ENCODE measurements at places on chromosomes 5 and 9. TPM values are rescaled to one million over a fixed set of nuclear protein-coding genes. Genes with fewer than 3 reads are reported as not detected.

The PCDHGC4 gene
- total RNA-seq, result 15.4 TPM

- peak; percentile 23 for DNase-seq
Observed at GRCh38 chr9:7909537-7909936, 110.0 kb upstream of the DMAC1 start.

The DROSHA gene
- total RNA-seq, result 74.0 TPM

The FRMD3 gene
- 18.0 TPM for total RNA-seq

DNA sequence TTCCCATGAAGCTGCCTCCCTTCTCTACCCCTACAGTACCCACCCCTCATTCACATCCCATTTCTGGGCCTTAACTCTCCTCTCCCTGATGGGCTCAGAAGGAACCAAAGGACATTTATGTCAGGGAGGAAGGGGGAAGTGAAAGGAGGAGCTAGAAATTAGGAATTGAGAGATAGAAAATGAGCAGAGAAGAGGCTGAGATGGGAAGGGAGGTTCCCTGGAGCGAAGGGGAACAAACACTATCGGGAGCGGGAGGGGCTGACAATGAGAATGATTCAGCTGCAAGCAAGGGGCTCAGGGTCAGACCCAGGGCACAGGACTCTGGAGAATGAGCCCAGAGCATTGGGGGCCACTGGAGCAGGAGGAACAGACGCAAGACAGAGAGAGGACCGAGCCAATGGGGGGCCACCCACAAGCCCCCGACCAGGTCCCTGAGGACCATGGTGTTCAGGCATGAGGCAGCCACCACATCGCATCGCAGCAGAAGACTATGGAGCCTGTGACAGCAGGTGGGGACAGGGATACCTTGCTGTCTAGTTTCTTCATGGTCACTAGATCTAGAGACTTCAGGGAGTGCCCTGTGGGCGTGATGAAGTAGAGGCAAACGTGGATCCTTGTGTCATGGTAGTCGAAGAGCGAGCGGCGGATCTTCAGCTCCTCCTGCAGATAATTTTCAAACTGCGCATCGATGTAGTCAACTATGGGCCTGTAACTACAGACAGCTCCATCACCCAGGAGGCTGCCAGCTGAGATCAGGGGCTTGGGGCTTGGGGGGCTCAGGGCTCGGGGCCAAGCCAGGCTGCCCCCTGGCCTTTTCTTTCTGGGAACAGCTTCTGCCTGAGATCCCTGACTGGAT is 13.6 kb downstream of the SEPTIN8 start:
- DNase-seq, result no peak

DNA sequence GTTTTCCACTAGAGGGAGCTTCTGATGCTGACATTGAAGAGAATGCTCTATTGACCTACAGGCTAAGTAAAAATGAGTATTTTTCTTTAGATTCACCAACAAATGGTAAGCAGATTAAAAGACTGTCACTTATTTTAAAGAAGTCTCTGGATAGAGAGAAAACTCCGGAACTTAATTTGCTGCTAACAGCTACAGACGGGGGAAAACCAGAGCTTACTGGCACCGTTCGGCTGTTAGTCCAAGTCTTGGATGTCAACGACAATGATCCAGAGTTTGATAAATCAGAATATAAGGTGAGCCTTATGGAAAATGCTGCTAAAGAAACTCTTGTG is 764 bp downstream of the PCDHA11 start:
- no peak for DNase-seq

DNA sequence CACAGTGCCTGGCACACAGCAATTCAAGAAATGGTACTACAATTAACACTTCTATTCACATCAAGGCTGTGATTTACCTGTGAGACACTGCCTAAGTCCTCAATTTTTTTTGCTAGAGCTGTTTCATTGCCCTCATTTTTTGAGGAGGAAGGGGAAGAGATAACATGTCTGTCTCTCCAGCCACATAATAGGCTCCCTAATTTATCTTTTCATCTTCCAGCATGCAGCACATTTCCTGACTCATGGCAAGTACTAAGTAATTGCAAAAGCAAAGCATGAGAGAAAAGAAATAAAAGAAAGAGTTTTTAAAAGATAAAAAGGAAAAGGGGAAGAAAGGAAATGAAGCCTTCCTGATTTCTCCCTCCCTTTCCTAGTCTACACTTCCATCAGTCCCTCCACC is 26.9 kb upstream of the RNF38 start:
- no peak for DNase-seq

DNA sequence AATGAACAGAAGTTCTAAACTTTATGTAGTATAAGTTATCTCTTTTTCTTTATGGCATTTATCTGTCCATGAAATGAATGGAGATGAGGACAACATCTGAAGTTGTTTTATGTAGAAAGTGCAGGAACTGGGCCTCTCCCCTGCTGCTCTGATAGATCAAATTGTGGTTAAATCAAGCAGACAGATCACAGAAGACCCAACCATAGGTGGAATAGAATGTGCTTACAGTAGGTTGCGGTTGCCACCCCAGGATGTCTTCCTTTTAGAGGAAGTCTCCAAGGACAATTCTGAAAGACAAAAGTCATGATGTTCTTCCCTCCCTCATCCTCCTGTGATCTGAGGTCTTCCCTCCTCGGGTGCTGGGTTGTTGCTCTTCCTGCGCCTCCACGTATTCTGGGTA is 12.9 kb downstream of the RASGRF2 start:
- DNase-seq, result no peak

DNA sequence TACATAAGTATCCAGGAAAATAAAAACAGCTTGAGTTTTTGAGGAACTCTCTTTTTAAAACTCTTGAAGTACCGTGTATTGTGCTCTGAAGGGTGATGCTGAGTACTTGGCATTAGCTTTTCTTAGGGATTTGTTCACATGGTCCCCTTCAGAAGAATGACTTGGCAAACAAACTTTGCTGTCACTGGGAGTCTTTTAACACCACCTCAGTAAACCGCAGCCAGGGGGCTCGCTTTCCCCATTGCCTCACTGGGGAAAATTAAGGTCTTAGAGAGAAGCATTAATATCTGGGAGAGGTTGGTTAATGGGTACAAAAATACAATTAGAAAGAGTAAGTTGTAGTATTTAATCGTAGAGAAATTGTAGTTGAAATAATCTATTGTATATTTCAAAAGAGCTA is 105.9 kb upstream of the DAP start:
- DNase-seq, result no peak

The CD72 gene
- not detected for total RNA-seq

- no peak for DNase-seq
Observed at GRCh38 chr5:157469073-157469472, 9.1 kb downstream of the NIPAL4 start.

- DNase-seq, result no peak
Observed at GRCh38 chr9:122058709-122059108, 34.4 kb downstream of the TTLL11 start.

GRCh38 chr5:169173372-169173771 is 127.6 kb downstream of the SLIT3 start:
- no peak for DNase-seq

GRCh38 chr9:83794051-83794450 is 23.5 kb downstream of the GKAP1 start:
- DNase-seq, result no peak

The ACTBL2 gene
- total RNA-seq, result not detected

GRCh38 chr9:89911721-89912604 is 307.2 kb downstream of the GADD45G start:
- no peak for DNase-seq

The MSMP gene
- total RNA-seq, result not detected

- peak; percentile 49 for DNase-seq
Observed at GRCh38 chr5:150734579-150735384, 24.0 kb downstream of the DCTN4 start.

GRCh38 chr5:31157720-31158119 is 35.8 kb upstream of the CDH6 start:
- DNase-seq, result no peak

- peak; percentile 16 for DNase-seq
Observed at GRCh38 chr9:79868567-79869189, 296.9 kb downstream of the TLE4 start.

- DNase-seq, result no peak
Observed at GRCh38 chr5:32779754-32780415, 68.8 kb downstream of the NPR3 start.

- DNase-seq, result no peak
Observed at GRCh38 chr9:112028242-112029221, 131.9 kb downstream of the UGCG start.

GRCh38 chr5:151025250-151025606 is 4.8 kb downstream of the GPX3 start:
- no peak for DNase-seq

GRCh38 chr9:121887553-121888437 is 205.3 kb downstream of the TTLL11 start:
- DNase-seq, result no peak

The GLRA1 gene
- not detected for total RNA-seq

The ANKRD34B gene
- total RNA-seq, result not detected

GRCh38 chr9:113992994-113993393 is 85.1 kb downstream of the AMBP start:
- no peak for DNase-seq

DNA sequence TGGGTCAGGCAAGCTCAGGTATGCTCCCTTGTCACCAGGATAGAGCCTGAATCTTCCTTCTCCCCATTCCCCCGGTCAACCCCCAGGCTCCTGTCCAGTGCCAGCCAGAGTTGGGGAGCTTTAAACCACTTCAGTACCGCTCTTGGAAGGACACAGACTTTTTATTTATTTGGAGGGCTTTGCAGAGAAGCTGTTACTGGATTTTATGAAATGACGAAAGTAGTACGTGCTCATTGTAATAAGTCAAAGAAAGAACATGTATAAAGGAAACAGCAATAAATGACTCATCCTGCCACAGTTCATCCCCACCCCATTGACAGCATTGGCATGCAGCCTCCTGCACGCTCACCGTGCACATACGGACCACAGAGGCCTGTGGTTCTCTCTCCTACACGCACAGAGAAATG is 230.3 kb downstream of the AUH start:
- DNase-seq, result peak; percentile 38

The SPEF2 gene
- 10.3 TPM for total RNA-seq

DNA sequence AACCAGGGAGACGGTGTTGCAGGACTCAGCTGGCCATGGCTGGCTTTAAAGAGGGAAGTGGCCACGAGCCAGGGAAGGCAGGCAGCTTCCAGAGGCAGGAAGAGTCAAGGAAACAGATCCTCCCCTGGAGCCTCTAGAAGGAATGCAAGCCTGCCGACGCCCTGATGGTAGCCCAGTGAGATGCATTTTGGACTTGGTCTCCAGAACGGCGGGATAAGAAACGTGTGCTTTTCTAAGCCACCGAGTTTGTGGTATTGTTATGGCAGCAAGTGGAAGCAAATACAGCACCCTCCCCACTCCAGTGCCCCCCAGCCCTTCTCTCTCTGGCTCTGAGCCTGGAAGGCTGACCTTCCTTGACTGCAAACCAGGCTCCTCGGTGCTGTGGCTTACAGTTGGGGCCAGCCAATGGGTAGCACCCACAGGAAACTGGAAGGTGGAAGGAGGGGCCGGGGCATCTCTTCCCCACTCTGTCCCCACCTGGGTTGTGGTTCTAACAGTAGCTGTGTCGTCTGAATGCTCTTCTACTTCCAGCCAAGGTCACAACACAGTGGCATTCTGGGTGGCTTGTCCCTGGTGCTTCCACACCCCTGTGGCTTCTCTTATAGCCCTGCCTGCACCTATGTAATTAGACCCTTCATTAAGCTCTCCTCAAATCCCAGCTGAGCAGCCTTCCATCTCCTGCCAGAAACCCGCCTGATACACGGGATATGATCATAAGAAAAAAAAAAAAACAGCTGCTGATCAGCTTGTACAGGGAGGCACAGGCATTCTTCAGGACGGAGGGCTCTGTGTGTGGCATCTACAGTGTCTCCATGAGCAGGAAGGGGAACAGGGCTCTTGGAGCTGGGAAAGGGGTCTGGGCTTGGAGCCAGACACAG is 29.9 kb upstream of the UNC5A start:
- DNase-seq, result no peak

The CTNND2 gene
- total RNA-seq, result 0.29 TPM

DNA sequence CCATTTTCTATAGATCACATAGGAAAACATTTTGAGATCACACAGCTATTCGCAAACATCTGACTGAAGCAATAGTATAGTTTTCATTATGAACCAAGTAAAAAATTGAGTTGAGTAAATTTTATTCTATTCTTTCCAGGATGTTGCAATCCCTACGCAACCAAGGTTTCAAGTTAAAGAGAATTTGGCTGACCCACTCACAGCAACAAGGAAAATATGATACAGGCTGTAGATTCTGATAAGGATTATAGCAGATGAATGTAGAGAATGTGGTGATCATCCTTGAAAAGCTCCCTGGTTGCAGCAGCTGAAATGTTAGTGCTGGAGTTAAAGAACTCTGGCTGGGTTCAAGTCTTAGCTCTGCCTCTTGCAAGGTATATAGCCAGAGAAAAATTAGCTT is 4.7 kb downstream of the ABCA1 start:
- no peak for DNase-seq

All from stomach (tissue), 19 donors.